ENCODE measurements at places on chromosomes 12 and 14. TPM values are rescaled to one million over a fixed set of nuclear protein-coding genes. Genes with fewer than 3 reads are reported as not detected.

- DNase-seq, result peak; percentile 30
Observed at GRCh38 chr14:56666716-56667115, 87.1 kb downstream of the TMEM260 start.

DNA sequence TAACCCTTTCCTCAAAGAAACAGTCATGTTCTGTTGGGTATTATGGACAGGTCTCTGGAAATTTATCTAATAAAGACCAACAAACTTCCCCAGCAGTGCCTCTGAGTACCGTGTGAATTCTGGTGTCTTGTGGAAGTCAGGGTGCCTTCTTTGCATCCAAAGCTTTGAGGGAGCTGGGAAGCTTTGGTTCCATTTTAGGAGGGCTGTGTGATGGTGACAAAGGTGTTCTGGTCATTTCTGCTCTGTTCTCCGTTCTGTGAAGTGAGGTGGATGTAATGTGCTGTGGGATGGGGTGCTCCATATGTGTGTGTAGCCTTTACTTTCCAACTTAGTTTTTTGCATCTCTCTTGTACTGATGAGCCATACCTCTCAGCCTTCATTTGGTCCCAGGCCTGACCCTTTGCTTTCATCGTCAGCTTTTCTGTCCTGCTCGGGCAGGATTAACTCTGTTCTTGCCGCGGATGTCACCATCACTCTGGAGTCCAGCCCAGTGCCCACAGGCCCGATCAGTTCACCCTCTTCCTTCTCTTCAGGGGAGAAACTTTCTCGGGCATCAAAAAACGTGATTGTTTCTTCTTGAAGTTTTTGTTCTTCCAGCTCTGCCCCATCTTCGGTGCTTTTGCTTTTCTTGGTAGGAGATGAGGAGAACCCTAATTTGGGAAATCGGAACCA is 13.2 kb downstream of the PLD4 start:
- no peak for DNase-seq

- no peak for DNase-seq
Observed at GRCh38 chr14:99318091-99318958, 46.3 kb upstream of the BCL11B start.

DNA sequence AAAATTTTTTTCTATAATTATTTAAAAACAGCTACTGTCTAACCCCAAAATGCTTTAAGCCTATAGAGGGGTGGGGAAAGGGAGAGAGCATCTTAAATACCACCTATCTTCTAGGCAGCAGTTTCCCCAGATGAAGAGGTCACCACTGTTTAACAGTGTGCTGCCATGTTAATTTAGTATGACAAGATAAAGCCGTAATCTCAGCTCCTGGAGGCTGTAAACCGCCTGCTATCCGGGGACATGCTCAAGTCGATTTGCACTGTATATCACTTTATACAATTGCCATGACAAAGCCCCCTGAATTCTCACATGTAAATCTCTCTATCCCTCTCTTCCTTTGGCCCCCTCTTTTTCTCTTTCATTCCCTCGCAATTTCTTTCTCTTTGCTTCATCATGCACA is 68.5 kb downstream of the SOX5 start:
- DNase-seq, result no peak

GRCh38 chr12:125356111-125356510 is 290.9 kb downstream of the AACS start:
- no peak for DNase-seq

DNA sequence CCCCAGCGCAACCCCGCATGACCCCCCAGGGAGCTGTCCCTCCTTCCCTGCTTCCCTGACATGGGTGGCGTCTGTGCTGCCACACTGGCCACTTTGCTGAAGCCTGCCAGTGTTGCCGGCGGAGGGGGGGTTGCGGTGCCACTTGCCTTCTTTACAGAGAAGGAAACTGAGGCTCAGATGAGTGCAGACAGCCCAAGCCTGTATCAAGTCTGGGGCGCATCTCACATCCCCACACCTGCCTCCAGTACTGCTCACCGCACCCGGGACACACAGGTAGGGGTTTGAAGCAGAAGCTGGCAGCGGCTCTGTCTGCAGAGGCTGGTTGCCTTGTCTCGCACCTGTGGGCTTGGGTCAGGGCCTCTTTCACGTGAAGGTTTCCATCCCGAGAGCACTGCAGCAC is 104.7 kb upstream of the RTL1 start:
- no peak for DNase-seq

DNA sequence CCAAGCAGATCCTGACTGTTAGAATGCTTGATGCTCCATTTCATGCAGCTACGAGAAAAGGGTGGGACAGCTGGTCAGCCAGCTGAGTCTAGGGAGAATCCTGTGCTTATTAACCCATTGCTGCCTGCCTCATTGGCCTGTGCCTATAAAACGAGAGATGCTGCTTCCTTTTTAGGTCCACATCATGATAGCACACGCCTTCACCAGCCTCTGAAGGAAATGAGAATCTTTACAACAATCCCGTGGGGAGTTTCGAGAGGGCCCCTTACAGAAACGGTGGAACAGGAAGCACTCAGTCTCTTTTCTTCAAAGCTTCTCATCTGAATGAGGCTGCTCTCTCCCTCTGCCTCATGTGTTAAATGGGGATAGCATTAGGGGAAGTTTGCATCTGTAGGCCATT is 147.3 kb upstream of the RFLNA start:
- no peak for DNase-seq

- peak; percentile 85 for DNase-seq
Observed at GRCh38 chr14:58078068-58078467, 73.9 kb downstream of the ARMH4 start.

DNA sequence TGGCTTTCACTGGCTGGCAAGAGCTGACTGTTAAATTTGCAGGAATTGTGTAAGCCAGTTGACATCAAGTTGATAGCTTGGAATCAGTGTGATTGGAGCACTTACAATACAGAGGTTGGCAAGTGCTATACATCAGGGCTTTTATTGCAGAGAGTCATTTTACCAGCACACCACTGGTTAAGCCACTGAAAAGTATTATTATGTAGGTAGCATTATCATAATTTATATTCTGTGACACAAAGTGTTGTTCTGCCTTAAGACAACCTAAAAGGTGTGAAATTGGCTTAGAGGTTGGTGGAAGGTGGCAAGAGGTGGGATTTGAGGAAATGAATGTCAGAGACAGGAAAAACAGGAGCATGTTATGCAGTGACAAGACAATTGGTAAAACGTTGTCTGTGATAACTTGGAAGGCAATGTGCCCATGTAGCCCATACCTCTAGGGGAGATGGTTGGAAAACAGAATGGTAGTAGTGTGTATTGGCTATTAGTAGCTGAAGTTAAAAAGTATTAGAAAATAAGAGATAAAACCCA is 172.9 kb upstream of the PRICKLE1 start:
- DNase-seq, result no peak

- DNase-seq, result no peak
Observed at GRCh38 chr12:65411171-65411570, 132.7 kb downstream of the MSRB3 start.

- DNase-seq, result no peak
Observed at GRCh38 chr12:80917651-80918050, 20.1 kb downstream of the LIN7A start.

DNA sequence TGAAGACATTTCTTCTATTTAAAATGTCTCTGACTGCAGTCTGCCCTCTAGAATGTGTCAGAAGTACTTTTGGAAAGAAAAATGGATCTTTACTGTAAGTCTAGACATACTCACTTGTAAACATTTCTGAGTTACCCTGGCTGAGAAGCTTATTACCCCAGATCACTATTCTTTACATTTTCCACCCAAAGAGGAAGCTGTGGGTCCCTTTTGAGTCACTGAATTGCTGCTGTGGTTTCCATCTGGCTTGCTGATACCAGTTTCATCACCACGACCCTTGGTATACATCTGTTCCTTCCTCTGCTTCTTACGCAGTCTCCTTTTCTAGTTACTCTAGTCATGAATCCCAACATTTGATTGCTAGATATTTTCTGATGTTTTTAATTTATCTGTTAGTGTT is 20.2 kb upstream of the CLEC4D start:
- no peak for DNase-seq

DNA sequence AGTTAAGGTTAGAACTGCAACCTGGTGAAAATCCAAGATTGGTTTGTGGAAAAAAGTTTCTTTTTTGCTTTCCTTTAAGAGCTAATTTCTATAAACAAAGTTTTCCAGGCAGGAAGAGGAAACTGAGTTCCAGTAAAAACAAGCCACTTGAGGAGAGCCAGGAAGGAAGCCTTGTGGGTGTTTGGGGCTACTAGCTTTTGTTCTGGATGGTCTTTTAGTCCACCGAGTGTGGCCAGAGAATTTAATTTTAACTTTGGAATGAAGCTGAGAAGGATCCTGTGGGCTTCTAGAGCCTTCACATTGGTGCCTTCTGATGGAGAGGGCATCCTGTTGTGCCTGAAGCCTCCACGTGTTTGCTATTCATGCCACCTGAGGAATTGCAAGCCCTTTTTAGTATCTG is 327.9 kb downstream of the C12orf75 start:
- no peak for DNase-seq

DNA sequence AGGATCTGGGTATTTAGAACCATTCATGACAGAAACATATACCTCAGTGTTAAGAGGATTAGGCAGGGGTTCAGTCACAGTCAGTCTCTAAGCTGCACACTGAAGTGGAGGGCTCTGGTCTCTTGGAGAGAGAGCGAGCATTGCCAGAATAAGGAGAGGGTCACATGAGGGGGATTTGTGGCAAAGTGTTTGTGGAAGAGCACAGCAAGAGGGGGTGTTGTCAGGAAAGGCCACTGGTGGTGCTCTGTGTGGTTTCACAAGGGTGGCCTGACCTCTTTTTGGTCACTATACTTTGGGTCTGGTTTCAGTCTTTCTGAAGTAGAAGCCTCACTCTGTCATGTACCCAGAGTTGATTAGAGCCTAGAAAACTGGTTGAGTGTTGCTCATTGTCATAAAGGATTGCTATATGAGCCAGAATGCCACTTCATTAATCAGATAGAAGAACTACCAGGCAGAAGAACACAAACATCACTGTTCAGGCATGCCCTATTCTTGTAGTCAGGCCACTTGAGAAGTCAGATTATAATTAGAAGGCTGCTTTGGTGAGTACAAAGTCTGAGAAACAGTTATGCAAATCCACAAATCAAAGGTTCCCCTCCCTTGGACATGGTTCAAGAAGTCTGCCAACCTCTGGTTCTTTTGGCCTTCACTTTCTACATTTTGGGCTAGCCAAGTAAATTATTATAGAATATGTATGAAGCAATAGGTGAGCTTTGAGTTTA is 8.4 kb downstream of the TMEM19 start:
- DNase-seq, result no peak

GRCh38 chr14:97116546-97116945 is 319.4 kb downstream of the VRK1 start:
- no peak for DNase-seq

GRCh38 chr12:130669797-130670196 is 46.3 kb downstream of the RIMBP2 start:
- DNase-seq, result no peak

DNA sequence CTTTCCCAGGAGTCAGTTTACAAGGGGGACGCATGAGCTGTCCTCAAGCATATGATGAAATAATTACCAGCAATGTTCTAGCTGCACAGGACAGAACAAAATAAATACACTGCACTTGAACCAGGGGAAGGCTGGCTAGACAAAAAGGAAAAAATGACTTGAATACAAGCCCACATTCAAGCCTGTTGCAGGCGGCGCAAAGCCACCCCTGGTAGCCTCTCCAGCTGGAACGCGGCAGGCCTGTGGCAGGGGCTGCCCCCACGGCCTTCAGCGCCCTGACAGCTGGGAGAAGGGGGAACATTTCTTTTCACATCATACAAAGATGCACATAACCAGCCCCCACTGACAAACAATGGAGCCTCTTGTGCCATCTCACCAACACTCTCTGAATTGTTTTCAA is 57.1 kb downstream of the TRAFD1 start:
- DNase-seq, result no peak

- no peak for DNase-seq
Observed at GRCh38 chr12:49068879-49069506, 786 bp downstream of the RHEBL1 start.

DNA sequence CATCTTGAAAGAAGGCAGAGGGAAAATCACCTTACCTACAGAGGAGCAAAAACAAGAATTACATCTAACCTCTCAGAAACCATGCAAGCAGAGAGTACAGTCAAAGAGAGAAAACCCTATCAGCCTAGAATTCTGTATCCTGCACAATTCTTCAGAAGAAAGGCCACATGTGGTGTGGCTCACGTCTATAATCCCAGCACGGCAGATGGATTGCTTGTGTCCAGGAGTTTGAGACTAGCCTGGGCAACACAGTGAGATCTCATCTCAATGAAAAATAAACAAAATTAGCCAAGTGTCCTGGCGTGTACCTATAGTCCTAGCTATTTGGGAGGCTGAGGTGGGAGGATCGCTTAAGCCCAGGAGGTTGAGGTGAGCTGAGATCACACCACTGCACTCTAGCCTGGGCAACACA is 48.2 kb downstream of the ATF7 start:
- no peak for DNase-seq

PRMT5 gene
- total RNA-seq, result 107 TPM

CRACR2A gene
- total RNA-seq, result 0.19 TPM

SRRM4 gene
- total RNA-seq, result not detected

RERGL gene
- not detected for total RNA-seq

CEBPE gene
- total RNA-seq, result not detected

CARMIL3 gene
- not detected for total RNA-seq

ARHGEF25 gene
- 12.5 TPM for total RNA-seq

GARIN6 gene
- not detected for total RNA-seq

NFE2 gene
- total RNA-seq, result 0.35 TPM

DNAH10 gene
- total RNA-seq, result 1.4 TPM

Data from HFFc6 (cell line).